ENCODE measurements at places on chromosomes 12 and 14. TPM values are rescaled to one million over a fixed set of nuclear protein-coding genes. Genes with fewer than 3 reads are reported as not detected.

GRCh38 chr12:95574799-95575452, 23.6 kb upstream of the USP44 start:
- no peak for DNase-seq

- no peak for DNase-seq
Measured at GRCh38 chr14:29716150-29716549, 211.5 kb downstream of the PRKD1 start.

The SYNDIG1L gene
- total RNA-seq = 0.58 TPM

- DNase-seq = no peak
Measured at GRCh38 chr14:69092840-69093422, 60.0 kb downstream of the DCAF5 start.

DNA sequence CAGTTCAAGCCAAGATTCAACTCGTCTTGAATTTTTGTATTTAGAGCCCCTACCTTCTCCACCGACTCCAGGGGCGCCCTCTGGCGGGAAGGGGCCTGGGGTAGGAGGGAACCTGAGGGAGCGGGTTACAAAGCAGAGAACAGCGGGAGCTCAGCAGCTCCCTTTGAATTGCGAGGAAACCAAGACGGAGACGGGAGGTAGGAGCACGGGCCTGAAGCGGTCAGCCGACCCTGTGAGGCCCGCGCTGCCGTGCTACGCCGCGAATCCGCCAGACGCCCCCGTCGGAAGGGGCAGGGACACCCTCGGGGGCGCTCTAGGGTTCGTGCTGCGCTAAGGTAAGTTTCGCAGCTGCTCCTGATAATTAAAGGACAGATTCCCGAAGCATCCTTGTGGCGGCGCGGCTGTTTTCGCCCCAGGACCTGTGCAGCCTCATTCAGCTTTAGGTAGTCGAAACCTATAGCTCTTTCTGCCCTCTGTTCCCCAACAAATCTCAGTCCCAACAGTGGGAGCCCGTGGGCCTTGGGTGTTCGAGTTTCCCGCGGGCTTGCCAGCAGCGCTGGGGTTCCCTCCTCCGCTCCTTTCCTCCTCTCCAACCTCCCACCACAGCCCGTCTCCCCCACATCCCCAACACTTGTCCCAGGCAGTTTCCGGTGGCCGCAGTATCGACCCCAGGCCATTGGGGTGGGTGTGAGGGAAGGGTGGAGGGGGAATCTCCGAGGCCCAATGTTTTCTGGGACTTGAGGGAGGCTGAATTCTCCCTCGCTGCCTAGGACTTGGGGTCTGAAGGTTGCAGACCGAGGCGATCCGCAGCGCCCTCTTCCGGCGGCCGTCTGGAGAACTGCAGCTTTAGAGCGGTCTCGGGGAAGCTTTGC, 5.1 kb upstream of the NKX2-1 start:
- peak; percentile 65 for DNase-seq

- DNase-seq = no peak
Measured at GRCh38 chr14:103905842-103906456, 22.3 kb upstream of the TDRD9 start.

- no peak for DNase-seq
Measured at GRCh38 chr14:90571149-90571947, 174.5 kb downstream of the CALM1 start.

The LRP10 gene
- total RNA-seq = 38.6 TPM
